BJ (cell line): ENCODE measurements at places on chromosomes 5 and 9.

- DNase-seq, result no peak
These were observed 11.6 kb downstream of the AGPAT2 start for GRCh38 chr9:136675477-136676296.

GRCh38 chr5:118551031-118551430 lies 437.3 kb downstream of the DTWD2 start:
- DNase-seq, result no peak

DNA sequence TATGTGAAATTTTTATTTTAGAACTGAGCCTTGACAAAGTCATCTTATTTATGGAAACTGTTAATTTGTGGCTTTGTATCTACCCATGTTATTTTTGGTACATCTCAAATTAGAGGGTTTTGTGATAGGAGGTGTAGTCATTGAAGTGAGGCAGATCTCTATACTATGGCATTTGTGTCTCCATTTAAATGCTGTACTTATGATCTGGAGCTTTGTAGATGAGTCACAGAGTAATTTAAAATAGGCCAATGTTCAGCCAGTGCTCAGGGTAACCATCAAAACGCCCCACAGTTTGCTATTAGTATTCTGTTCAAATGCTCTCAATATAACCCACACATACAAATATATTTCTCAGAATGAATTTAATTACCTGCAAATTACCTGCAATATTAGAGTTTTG lies 351.5 kb upstream of the KLF9 start:
- DNase-seq, result no peak

DNA sequence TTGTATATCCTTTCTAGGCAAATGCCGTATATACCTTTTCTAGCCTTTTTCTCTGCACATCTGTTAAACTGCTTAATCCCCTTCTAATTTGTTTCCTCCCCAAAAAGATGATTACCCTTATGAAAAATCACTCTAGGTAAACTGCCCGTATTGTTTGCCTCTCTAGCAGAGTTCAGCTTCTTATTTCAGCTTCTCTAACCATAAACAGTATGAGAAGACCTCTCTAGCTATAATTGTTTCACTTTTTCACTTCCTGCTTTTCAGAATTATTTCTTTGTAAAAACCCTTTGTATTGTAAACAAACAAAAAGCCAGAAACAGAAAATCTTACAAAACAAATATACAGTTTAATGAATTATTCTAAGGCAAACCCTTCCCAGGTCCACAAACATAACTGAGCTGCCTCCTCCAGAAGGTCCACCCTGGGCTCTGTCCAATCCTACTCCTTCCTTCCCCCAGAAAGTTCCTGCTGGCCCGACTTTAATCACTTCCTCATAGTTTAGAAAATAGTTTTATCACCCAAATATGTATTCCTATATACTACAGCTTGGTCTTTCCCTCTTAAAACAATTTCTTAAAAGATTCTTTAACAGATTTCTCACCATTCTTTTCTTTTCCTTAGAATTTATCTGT lies 158.1 kb downstream of the FGF1 start:
- no peak for DNase-seq

GRCh38 chr5:161235569-161235968 lies 311.0 kb downstream of the GABRB2 start:
- no peak for DNase-seq

DNA sequence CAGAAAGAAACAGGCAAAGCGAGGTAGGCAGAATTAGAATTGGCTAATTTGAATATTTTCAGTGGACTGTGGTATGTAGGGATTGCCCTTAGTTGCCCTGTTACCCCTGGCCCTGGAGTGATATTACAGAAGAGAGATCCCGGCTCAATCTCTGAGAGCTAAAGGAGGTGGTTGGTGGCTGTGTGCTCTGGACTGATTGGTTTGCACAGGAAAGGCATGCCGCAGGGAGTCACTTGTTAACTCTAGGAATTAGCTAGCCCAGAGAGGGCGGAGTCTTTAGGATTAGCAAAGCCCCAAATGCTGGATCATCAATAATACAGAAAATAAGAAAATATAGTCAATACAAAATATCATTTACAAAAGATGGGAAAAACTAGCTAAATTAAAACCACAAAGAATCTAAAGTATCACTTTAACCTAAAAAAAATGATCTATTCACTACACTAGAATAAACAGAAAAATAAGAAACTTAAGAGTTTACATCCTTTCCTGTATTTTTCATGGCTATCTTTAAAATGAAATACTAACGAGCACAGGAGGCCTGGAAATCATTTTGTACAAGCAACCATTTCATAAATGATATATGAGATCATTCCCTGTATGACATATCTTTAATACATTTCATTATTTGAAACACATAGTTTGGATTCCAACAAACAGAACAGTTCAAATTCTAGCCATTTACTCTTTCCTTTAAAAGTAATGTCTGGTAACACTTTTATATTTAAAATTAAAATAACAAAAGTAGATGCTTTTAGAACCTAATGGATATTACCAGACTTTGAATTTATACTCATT lies 71.1 kb downstream of the GNAQ start:
- no peak for DNase-seq

- DNase-seq, result no peak
These were observed 188.3 kb upstream of the MEF2C start for GRCh38 chr5:89071101-89071940.

- DNase-seq, result no peak
These were observed 460.7 kb upstream of the MEF2C start for GRCh38 chr5:89343666-89344065.

DNA sequence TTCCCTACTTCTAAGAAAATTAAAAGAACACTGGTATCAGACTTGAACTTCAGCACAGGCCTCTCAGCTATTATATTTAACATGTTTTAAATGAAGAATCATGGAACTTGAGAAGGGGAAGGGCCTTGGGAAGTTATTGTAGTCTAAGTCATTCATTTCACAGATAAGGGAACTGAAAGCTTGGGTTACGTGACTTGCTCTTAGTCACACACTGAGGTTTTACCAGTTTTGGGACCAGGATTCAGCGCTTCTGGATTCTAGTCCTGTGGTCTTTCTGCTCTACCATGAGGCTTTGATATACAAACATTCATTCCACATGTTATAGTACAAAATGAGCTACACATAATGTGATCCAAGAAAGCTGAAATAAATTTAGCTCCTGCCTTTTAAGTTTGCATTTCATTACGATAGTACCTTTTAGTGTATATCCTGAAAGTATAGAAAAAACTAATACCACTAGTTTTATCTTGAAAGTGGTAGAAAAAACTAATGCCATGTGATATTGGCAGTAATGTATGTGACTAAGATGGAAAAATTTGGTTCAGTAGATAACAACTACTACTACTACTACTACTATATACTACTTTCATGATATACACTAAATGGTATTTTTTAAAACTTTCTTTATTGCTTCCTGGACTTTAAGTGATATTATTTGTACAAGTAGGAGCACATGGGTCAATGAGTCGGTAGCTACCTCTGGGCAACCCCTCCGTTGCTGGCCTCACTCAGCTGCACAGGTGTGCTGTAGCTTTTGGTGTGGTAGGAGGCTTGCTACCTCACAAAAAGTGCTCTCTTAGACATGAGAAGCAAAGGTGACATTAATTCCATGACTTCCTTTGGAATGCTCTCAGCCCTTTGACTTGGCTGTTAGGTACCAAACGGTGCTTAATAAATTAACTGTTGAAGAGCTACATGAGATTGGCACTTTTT lies 40.7 kb downstream of the F2RL2 start:
- no peak for DNase-seq
